ENCODE measurements at places on chromosomes 6 and 20. TPM values are rescaled to one million over a fixed set of nuclear protein-coding genes. Genes with fewer than 3 reads are reported as not detected.
A peak's percentile ranks its signal among the peaks of the same experiment; 100 is the strongest.

TRIM15 gene
- not detected for polyA plus RNA-seq

TBC1D20 gene
- 33.2 TPM for polyA plus RNA-seq

CDK5RAP1 gene
- polyA plus RNA-seq = 20.9 TPM

GRCh38 chr6:157148391-157149323 is 174.7 kb downstream of the TMEM242 start:
- peaks cover 15% of the 10 kb centered on the region for H3K27me3 ChIP-seq
- H3K36me3 ChIP-seq = peaks cover 42% of the 10 kb centered on the region
- H3K27ac ChIP-seq = peak overlapping the region; percentile 92
- H3K4me1 ChIP-seq = peaks cover 59% of the 10 kb centered on the region
- DNase-seq = no peak

DNA sequence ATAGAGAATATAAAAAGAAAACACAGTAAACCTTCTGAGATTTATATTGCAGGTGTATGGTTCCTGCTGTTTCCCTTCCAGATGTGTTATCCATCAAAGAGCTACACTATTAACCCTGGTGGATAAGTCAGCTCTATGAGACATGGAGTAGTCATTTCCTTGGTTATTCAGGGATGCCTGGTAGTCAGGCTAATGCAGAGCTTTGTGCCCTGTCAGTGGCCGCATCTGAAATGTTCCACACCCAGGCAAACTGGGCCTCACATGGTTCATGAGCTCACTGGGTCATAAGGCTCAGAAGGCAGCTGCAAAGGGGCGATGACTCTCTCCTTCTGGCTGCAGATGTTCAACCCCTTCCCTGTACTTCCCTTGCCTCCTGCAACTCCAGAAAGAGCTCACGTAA is 473.6 kb downstream of the EPHA7 start:
- peaks cover 4% of the 10 kb centered on the region for H3K36me3 ChIP-seq
- no peak overlapping the region for H3K4me3 ChIP-seq

HTR1E gene
- polyA plus RNA-seq = not detected

GRCh38 chr6:21836277-21836676 is 242.7 kb downstream of the SOX4 start:
- no peak for DNase-seq
- H3K36me3 ChIP-seq = no peaks in the 10 kb centered on the region
- H3K4me3 ChIP-seq = no peak overlapping the region
- H3K27ac ChIP-seq = no peak overlapping the region
- H3K27me3 ChIP-seq = peaks cover 1% of the 10 kb centered on the region
